ENCODE measurements at places on chromosomes 7 and 10.
A peak's percentile ranks its signal among the peaks of the same experiment; 100 is the strongest.

GRCh38 chr7:117364339-117365080, 41.7 kb upstream of the WNT2 start:
- no peak for DNase-seq

DNA sequence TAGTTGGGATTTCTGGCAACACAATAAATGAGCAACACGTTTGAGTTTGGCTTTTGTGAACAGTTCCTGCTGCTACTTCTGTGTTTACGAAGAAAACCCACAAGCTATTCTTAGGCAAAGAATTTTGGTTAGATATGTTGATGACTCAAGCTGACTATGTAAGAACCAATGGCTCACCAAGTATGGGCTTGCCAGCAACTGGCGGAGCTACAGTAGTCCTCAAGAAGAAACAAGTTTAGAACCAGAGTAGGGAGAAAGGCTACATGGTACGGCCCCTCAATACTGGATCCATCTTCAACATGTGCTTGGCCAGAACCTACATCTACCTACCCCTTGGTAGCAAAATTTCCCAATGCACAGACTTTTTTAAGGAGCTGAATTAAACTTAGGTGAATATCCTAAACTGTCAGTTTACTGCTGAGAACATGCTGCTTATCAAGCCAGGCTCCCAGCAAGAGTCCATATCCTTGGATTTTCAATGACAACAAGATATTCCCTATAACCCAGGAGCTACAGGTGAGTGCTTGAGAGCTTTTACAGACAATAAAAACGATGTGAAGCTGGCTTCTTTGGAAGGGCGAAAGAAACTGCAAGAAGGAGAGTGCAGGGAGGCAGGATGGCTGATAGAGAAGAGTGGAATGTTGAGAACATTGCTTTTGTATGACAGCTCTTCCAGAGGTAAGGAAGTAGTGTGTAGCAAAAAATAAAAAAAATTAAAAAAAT, 74.3 kb upstream of the ASAH2 start:
- DNase-seq, result peak; percentile 84

GRCh38 chr7:131625817-131626372, 69.5 kb upstream of the PODXL start:
- DNase-seq, result peak; percentile 66

GRCh38 chr7:129431911-129432643, 2.2 kb upstream of the STRIP2 start:
- no peak for DNase-seq

GRCh38 chr10:106401161-106401560, 763.3 kb downstream of the SORCS1 start:
- DNase-seq, result no peak

Data from keratinocyte (primary cell).